ENCODE measurements at places on chromosomes 13 and 19. TPM values are rescaled to one million over a fixed set of nuclear protein-coding genes. Genes with fewer than 3 reads are reported as not detected.

DNA sequence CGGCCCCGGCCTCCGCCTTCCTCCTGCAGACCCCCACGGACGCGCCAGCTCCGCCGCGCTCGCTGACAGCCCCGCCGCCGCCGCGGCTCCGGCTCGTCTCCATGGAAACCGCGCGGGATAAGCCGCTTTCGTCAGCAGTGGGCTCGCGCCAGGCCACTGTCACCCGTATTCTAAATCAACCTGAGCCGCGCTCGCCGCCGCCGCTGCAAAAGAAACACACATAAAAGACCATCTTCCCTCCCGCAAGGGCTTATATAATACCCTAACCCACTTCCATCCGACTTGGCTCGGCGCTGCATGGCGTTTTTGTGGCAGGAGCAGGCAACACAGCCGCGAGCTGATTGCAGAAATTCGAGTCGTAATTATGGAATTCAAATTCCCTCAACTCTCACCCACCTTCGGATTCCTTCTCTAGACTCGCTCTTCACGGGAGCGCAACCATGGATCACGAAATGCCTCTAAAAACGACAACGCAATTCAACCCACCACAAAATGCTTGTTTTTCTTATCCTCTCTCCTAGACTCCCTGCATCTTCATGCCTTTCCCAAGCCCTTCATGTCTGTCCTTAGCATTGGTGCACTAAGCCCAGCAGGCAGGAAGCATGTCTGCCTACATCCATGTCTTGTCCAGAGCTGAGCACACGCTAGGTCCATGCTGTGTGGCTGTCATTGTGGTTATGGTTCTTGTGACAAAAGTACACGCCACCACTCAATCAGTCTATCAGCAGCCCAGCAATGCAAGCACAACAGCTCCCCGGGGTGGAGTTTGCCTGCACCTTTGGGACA lies at the start of gene AMER2:
AMER2 (minus strand) TSS at position 772 of the 786 bp plus-strand sequence; CDS start at position 103, 669 bp downstream.
- peak; percentile 26 for DNase-seq
- peaks cover 5% of the 10 kb centered on the region for H3K36me3 ChIP-seq
- peaks cover 58% of the 10 kb centered on the region for H3K27me3 ChIP-seq
- H3K27ac ChIP-seq, result no peak within 1 kb of the TSS
- H3K4me3 ChIP-seq, result peak within 1 kb of the TSS; percentile 56
- peaks cover 11% of the 10 kb centered on the region for H3K4me1 ChIP-seq

GRCh38 chr19:1929021-1929742 lies 11.8 kb upstream of the CSNK1G2 start:
- H3K4me3 ChIP-seq, result peak overlapping the region; percentile 72
- peaks cover 27% of the 10 kb centered on the region for H3K4me1 ChIP-seq
- peak; percentile 87 for DNase-seq

DNA sequence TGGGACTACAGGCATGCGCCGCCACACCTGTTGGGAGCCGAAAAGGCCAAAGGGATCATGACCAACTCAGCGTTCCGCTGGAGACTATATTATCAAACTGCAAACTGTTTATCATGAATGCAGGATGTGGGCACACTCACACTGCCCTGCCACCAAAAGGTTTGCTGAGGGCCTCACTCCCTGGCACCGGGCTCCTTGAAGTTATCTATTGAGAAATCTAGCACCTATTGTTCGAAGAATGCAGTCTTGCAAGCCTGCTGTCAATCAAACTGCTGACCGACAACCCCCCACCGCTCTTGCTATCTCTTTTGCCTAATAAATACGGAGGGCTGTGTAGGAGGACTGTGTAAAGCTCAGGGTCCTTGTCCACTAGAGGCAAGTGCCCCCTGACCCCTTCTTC lies 5.2 kb upstream of the ZNF836 start:
- H3K27me3 ChIP-seq, result no peaks in the 10 kb centered on the region
- H3K4me3 ChIP-seq, result no peak overlapping the region

DNA sequence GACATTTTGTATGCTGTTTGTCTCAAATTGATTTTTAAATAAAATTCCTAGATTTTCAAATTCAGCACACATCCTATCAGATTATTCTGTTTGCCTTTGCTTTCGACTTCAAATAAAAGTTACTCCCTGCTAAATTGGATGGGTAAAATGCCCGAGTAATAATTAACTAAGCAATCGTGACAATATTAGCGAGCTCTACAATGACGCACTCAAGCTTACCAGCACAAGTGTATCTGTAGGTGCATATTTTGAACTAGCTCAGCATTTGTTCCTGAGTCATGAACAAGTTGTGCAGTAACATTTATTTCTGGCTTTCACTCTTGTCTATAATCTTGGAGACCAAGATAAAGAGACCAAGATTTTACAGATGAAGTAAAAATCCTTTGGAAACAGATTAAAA lies 113.4 kb downstream of the UBL3 start:
- DNase-seq, result no peak
- H3K36me3 ChIP-seq, result no peaks in the 10 kb centered on the region
- peaks cover 17% of the 10 kb centered on the region for H3K27me3 ChIP-seq
- H3K4me1 ChIP-seq, result peaks cover 9% of the 10 kb centered on the region
- H3K4me3 ChIP-seq, result no peak overlapping the region

The IQCN gene
- 3.7 TPM for total RNA-seq

DNA sequence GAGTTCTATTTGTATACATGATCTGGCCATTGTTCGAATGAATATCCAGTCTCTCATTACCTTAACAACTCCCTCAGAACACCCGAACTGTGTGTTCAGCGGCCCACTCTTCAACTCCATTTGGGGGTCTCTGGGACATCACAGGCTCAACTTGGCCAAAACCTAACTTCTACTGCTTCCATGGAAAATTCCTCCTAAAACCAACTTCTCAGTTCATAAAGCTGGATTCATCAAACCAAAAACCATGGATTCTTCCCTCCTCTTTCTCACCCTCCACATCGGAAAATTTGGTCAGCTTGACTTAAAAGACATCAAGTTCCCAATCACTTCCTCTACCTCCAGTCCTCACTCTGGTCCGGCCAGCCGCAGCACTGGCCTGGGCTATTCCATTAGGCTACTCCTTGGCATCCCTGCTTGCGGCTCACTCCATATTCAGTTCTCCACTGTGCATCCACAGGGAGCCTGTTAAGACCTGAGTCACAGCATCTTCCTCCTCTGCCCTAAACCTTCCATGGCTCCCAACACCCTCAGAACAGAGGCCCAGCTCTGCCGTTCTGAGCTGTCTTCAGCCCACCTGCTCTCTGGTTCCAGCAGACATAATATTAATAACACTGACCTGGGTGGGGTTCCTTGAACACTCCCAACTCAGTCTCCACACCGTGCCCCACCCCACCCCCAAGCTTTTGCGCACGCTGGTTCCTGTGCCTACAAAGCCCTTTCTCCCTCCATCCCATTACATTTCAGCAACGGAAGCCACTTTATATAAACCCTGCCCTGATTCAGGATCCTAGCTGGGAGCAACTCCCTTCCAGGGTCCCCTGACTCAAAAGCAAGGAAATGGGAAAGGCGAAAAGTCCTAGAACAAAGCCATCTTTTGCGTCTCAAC lies 1.1 kb downstream of the ZNF792 start:
- peaks cover 38% of the 10 kb centered on the region for H3K4me1 ChIP-seq
- DNase-seq, result peak; percentile 22
- H3K36me3 ChIP-seq, result peaks cover 59% of the 10 kb centered on the region
- H3K27ac ChIP-seq, result peak overlapping the region; percentile 86

DNA sequence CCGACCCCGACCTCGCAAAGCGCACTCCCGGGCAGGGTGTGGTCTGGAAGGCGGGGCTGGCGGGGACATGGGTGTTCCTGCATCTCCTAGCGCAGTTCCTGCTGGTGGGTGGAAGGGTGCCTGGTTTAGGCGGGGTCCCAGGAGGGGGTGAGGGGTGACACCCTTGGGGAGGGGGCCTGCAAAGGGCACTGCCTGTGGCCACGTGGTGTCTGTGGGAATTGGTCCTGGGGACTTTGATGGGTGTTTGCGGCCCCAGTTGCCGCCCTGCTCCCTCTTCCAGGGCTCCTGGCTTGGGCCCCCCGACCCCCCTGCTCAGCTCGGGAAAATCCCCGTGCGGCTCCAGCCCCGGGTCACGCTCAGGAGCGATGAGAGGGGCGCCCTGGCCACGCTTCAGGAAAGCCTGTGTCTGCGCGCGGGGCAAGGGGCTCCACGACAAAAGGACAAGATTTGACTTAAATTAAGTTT lies 19.1 kb downstream of the WTIP start:
- DNase-seq, result no peak
- H3K27me3 ChIP-seq, result no peaks in the 10 kb centered on the region
- no peaks in the 10 kb centered on the region for H3K36me3 ChIP-seq
- H3K4me1 ChIP-seq, result peaks cover 11% of the 10 kb centered on the region

DNA sequence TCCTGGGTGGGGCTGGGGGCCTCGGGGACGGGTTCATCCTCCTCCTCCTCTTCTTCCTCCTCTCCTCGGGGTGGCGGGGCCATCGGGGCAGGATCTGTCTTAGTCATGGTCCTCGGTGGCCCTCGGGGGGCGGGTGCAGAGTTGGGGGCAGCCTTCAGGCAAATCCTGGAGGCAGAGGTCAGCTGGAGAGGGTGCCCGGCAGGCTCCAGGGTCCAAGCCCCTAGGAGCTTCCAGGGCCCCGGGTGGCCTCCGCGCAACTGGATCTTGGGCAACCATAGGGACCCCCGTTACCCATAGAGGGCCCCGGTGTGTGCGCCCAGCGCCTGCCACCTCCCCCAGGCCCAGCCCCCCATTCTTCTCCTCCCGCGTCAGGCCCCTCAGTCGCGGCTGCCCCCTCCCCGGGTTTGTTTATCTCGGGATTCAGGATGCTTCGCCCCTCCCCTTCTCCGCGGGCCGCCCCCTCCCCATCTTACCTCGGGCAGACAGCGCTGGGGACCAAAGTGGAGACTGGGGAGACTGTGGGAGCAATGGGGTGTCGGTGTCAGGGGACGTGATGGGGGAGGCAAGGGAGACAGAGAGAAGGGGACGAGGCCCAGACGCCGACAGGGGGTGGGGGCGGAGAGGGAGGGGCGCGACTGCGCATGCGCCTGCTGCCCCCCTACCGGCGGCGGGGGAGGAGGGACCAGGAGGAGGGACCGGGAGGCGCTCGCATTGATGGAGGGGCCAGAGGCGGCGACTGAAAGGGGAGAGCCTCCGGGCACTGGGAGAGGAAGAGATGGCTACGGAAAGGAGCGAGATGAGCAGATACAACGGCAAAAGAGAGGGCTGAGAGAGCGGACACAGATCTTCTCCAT lies at the start of gene CLIP3:
CLIP3 (minus strand) TSS at position 623 of the 854 bp plus-strand sequence; CDS start at position 107, 516 bp downstream.
- H3K4me3 ChIP-seq, result peak within 1 kb of the TSS; percentile 29
- DNase-seq, result peak; percentile 39
- H3K27me3 ChIP-seq, result no peaks in the 10 kb centered on the region
- H3K27ac ChIP-seq, result peak within 1 kb of the TSS; percentile 17
- H3K4me1 ChIP-seq, result peaks cover 30% of the 10 kb centered on the region

- peaks cover 9% of the 10 kb centered on the region for H3K4me1 ChIP-seq
- H3K36me3 ChIP-seq, result peaks cover 22% of the 10 kb centered on the region
- H3K27ac ChIP-seq, result no peak overlapping the region
- H3K27me3 ChIP-seq, result no peaks in the 10 kb centered on the region
- no peak for DNase-seq
Observed at GRCh38 chr19:14544047-14544446, 14.7 kb downstream of the TECR start.

The COMMD6 gene
- total RNA-seq, result 128 TPM

The WDR88 gene
- not detected for total RNA-seq

DNA sequence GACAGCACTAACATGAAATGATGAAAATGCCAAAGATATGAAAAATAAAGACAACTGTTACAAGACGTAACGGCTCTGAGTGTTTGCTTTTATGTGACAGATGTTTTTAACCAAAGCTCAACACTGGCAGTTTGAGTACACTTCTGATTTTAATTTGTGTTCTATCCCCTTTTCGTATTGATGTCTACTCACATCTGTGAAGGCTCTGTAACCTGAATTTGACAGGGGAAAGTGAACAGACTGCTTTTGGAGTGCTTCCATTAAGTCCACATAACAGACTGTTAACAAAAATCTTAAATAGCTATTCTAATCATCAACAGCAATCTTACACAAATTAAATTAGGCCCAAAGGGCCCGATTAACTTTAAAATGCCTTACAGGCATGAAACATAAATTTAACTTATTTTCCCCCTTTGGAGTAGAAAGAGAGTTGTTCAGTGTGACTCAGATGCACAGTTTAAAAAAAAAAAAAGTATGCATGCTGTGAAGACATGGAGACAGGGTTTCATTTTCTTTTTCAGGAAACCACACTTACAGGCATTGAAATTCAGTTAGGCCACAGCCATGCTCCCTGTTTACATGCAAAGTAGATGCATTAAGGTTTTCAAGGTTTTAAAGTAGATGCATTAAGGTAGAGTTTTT lies 16.3 kb upstream of the RNASEH2B start:
- H3K27ac ChIP-seq, result peak overlapping the region; percentile 94
- H3K4me1 ChIP-seq, result peaks cover 52% of the 10 kb centered on the region
- H3K36me3 ChIP-seq, result peaks cover 18% of the 10 kb centered on the region
- no peaks in the 10 kb centered on the region for H3K27me3 ChIP-seq
- peak overlapping the region; percentile 62 for H3K4me3 ChIP-seq
- peak; percentile 61 for DNase-seq

Data from activated CD8-positive, alpha-beta T cell treated with anti-CD3 and anti-CD28 coated beads, Interleukin-2, amount 10 ng/mL, durations not matched to agents 7 days and 5 days (primary cell).